ENCODE measurements at places on chromosomes 6 and 20. TPM values are rescaled to one million over a fixed set of nuclear protein-coding genes. Genes with fewer than 3 reads are reported as not detected.

Gene ABCC10
- total RNA-seq = 11.5 TPM

- no peak overlapping the region for H3K27ac ChIP-seq
- peaks cover 29% of the 10 kb centered on the region for H3K4me1 ChIP-seq
- no peak for DNase-seq
- no peaks in the 10 kb centered on the region for H3K36me3 ChIP-seq
Measured at GRCh38 chr6:148892247-148892646, 145.4 kb downstream of the UST start.

DNA sequence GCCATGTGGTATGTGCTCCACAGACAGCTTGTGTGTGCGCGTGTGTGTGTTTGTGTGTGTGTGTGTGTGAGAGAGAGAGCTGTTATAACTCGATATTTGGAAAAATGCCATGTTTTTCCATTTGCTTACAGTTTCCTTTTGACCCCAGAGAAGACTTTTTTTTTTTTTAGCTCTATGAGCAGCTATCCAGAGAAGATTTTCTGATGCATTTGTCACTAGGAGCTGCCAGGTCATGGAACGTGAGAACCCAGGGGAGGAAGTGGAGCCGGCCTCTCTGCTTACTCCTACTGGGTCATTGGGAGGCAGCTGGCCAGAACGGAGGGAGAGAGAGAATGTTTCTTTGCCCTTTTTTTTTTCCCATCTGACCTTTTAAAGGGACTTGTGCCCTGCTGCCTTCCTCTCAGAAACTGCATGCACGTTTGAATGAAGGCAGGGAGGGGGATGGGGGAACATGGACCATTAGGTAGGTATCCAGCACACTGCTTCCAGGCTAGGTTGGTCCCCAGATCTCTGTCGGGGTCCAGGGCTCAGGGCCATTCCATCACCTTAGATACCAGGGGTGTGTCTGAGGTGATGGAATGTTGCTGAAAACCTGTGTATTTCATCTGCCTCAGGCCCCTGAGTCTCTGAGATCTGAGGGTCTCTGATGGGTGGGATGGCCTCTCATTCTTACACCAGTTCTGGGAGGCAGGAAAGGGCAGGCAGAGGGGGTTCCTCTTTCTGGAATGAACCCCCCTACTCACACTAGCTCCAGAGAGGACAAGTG lies 11.2 kb upstream of the MRPS18A start:
- no peaks in the 10 kb centered on the region for H3K36me3 ChIP-seq
- H3K27ac ChIP-seq = no peak overlapping the region
- DNase-seq = no peak
- H3K4me3 ChIP-seq = no peak overlapping the region
- H3K4me1 ChIP-seq = peaks cover 18% of the 10 kb centered on the region

DNA sequence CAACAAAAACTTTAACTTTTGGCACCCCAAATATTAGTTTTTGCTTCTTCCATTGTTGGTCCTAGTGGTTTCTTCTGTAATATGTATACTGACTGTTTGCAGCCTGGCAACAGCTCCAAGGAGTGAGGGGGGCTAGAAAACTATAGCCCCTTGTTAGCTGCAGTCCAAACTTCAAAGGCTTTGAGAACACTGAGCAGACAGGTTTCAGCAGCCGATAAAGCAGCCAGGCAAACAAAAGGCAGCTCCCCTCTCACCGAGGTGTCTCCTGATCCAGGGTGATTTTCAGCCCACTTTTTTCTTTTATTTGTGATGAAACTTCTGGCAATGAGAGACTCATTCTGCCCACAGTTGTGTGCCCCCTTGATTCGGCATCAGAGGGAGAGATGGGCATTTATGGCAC lies 80.7 kb downstream of the OLIG3 start:
- H3K4me3 ChIP-seq = no peak overlapping the region
- peaks cover 10% of the 10 kb centered on the region for H3K27me3 ChIP-seq
- no peaks in the 10 kb centered on the region for H3K4me1 ChIP-seq
- H3K36me3 ChIP-seq = no peaks in the 10 kb centered on the region
- no peak for DNase-seq

Gene MUC21
- not detected for total RNA-seq

Gene BNIP5
- not detected for total RNA-seq

Gene EDN3
- 1.8 TPM for total RNA-seq

Gene TMEM151B
- total RNA-seq = 0.55 TPM

- no peak overlapping the region for H3K27ac ChIP-seq
- no peak overlapping the region for H3K4me3 ChIP-seq
- no peaks in the 10 kb centered on the region for H3K36me3 ChIP-seq
Measured at GRCh38 chr6:36383606-36384005, 3.9 kb downstream of the ETV7 start.

Gene GRM1
- total RNA-seq = not detected

DNA sequence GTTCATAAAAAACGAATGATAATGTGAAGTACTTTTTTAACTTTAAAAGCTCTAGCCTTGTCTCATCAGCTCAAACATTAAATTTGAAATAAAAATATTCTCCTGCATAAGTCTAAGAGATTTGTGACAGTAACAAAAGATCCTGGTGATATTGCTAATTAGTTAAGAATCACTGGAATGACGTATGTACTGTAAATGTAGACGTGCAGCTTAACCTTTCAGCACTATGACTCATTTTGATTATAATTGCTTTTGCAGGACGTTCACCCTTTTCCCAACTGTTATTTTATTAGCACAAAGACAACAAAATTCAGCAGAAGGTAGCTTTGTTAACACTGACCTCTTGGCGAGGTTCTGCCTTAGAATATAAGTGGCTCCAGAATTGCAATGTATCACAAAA lies 68.6 kb downstream of the TENT5A start:
- H3K4me3 ChIP-seq = no peak overlapping the region
- DNase-seq = no peak
- H3K27me3 ChIP-seq = no peaks in the 10 kb centered on the region
- no peak overlapping the region for H3K27ac ChIP-seq

- DNase-seq = peak; percentile 60
- H3K27ac ChIP-seq = peak overlapping the region; percentile 96
- H3K27me3 ChIP-seq = no peaks in the 10 kb centered on the region
- peaks cover 70% of the 10 kb centered on the region for H3K4me1 ChIP-seq
- peak overlapping the region; percentile 71 for H3K4me3 ChIP-seq
Measured at GRCh38 chr20:58649288-58650180, 1.5 kb upstream of the STX16 start.

DNA sequence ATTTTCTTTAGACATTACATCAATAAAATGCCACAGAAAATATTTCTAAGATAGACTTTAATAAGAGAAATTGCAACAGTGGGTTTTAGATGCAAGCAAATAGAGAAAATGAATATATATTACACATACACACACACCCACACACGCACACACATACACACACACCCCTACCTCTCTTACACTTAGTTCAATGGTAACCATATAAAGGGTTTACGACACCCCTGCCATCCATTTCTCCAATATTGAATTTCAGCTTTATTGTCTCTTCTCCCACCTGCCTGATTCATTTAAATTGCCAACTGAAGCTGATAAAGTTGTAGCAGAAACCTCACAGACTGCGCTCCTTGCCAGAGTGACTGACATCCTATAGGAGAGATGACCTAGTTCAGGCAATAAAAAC lies 154.6 kb downstream of the ADAT2 start:
- no peaks in the 10 kb centered on the region for H3K27me3 ChIP-seq
- H3K36me3 ChIP-seq = no peaks in the 10 kb centered on the region
- H3K27ac ChIP-seq = no peak overlapping the region
- no peak for DNase-seq
- H3K4me3 ChIP-seq = no peak overlapping the region

Gene BIRC7
- 0.71 TPM for total RNA-seq

- no peak overlapping the region for H3K4me3 ChIP-seq
- no peaks in the 10 kb centered on the region for H3K4me1 ChIP-seq
- H3K27me3 ChIP-seq = no peaks in the 10 kb centered on the region
- H3K36me3 ChIP-seq = no peaks in the 10 kb centered on the region
Measured at GRCh38 chr6:41970436-41970846, 28.8 kb upstream of the CCND3 start.

GRCh38 chr6:109701774-109702173 lies 10.7 kb downstream of the FIG4 start:
- no peaks in the 10 kb centered on the region for H3K4me1 ChIP-seq
- no peak overlapping the region for H3K27ac ChIP-seq
- DNase-seq = no peak
- no peaks in the 10 kb centered on the region for H3K27me3 ChIP-seq
- H3K4me3 ChIP-seq = no peak overlapping the region
- no peaks in the 10 kb centered on the region for H3K36me3 ChIP-seq

DNA sequence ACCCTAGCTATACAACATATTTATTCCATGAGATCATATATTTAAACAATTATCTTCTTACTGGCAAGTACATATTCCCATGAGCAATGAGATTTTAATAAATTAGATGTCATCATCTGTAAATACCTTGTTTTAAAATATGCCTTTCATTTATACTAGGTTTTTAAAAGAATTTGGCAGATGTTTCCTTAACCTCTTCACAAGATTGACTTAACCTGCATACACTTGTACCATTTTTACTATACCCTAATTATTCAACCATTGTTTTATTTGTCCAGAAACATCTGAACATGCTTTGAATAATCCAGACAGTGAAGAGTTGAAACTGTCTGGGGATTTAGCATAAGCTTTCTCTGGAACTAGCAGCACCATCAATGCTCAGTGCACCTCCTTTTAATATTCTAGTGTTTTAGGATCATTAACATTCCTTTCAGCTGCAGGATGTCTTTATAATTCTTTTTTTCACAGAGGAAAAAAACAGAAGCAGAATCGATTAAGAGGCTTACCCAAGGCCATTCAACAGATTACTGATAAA lies 188.0 kb upstream of the TENT5A start:
- no peaks in the 10 kb centered on the region for H3K4me1 ChIP-seq
- no peak overlapping the region for H3K27ac ChIP-seq
- H3K4me3 ChIP-seq = no peak overlapping the region
- no peak for DNase-seq

DNA sequence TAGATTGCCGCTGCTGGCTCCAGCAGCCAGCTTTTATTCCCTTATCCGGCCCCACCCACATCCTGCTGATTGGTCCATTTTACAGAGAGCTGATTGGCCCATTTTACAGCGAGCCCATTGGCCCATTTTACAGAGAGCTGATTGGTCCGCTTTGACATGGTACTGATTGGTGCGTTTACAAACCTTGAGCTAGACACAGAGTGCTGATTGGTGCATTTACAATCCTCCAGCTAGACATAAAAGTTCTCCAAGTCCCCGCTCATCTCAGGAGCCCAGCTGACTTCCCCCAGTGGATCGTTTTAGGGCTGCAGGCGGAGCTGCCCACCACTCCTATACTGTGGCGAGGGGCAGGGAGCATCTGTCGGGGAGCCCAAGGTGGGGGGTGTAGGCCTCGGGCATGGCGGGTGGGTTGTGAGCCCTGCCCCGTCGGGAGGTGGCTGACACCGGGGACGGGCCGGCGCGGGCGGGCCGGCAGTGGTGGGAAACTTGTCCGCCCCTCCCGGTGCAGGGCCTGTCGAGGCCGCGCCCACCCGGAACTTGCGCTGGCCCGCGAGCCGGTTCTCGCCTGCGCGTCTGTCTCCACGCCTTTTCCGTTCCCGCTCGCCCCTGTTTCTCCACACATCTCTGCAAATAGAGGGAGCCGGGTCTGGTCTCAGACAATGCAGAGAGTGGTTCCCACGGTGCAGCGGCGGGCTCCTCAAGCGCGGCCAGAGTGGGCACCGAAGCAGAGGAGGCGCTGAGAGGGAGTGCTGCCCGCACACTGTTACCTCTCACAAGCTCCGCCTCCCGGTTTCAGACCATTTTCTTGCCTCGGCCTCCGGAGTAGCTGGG lies 86.1 kb upstream of the STMND1 start:
- H3K36me3 ChIP-seq = no peaks in the 10 kb centered on the region
- H3K27ac ChIP-seq = peak overlapping the region; percentile 90
- H3K27me3 ChIP-seq = no peaks in the 10 kb centered on the region
- H3K4me1 ChIP-seq = peaks cover 31% of the 10 kb centered on the region
- H3K4me3 ChIP-seq = peak overlapping the region; percentile 43

- H3K4me3 ChIP-seq = no peak overlapping the region
- no peak for DNase-seq
- no peaks in the 10 kb centered on the region for H3K36me3 ChIP-seq
- H3K4me1 ChIP-seq = no peaks in the 10 kb centered on the region
Measured at GRCh38 chr6:123945386-123945785, 141.7 kb downstream of the NKAIN2 start.

DNA sequence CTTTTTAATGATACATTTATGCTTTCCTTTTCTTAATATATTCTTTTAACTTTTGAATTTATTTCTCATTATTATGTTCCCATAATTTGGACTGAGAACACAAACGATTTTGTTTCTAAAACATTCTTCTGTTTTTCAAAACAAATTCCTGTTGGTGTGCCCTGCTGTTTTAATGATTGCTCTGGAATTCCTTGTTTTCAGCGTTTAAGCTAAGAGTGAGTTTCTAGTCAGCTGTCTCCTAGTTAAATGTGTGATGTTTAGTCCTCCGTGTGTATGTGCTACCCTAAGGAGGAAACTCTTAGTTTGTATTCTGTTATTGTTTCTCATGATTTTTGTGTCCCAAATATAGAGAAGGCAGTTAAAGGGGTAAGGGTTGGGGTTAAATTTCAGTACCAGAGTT lies 306.1 kb upstream of the RGS17 start:
- no peaks in the 10 kb centered on the region for H3K4me1 ChIP-seq
- H3K27ac ChIP-seq = no peak overlapping the region
- no peaks in the 10 kb centered on the region for H3K36me3 ChIP-seq
- H3K27me3 ChIP-seq = no peaks in the 10 kb centered on the region

GRCh38 chr20:51700809-51701285 lies 67.3 kb downstream of the ATP9A start:
- peaks cover 9% of the 10 kb centered on the region for H3K4me1 ChIP-seq
- no peak for DNase-seq
- H3K4me3 ChIP-seq = no peak overlapping the region
- H3K27me3 ChIP-seq = no peaks in the 10 kb centered on the region
- no peaks in the 10 kb centered on the region for H3K36me3 ChIP-seq

DNA sequence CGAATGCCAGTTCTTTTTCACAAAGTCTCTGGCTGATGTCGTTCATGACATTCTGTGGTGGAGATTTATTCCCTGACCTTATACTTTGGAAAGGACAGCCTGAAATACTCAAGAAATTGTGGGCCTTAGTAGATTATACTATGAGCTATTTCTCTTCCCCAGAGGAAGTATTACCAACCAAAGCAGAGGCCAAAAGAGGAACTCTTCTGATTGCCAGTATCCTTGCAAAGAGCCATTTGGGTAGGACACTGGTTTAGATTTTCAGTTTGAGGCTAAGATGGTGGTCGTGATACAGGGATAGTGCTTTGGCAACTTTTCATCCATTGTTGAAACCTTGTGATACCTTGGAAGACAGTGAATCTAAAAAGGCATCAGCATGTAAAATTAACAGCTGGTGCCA lies 327.3 kb downstream of the HACE1 start:
- H3K27ac ChIP-seq = peak overlapping the region; percentile 43
- no peak overlapping the region for H3K4me3 ChIP-seq
- no peaks in the 10 kb centered on the region for H3K36me3 ChIP-seq
- DNase-seq = no peak
- peaks cover 45% of the 10 kb centered on the region for H3K4me1 ChIP-seq

GRCh38 chr6:18242062-18242851 lies 22.1 kb downstream of the DEK start:
- peaks cover 12% of the 10 kb centered on the region for H3K36me3 ChIP-seq
- H3K27me3 ChIP-seq = no peaks in the 10 kb centered on the region
- no peak overlapping the region for H3K27ac ChIP-seq
- peaks cover 37% of the 10 kb centered on the region for H3K4me1 ChIP-seq

Gene EYA2
- 3.2 TPM for total RNA-seq

Gene ADGB
- total RNA-seq = not detected

- H3K27ac ChIP-seq = no peak overlapping the region
- H3K4me1 ChIP-seq = peaks cover 17% of the 10 kb centered on the region
- no peak for DNase-seq
- peaks cover 59% of the 10 kb centered on the region for H3K36me3 ChIP-seq
- no peak overlapping the region for H3K4me3 ChIP-seq
- H3K27me3 ChIP-seq = no peaks in the 10 kb centered on the region
Measured at GRCh38 chr6:7246401-7247178, 66.4 kb downstream of the SSR1 start.

Measured in sigmoid colon (tissue), 7 donors.